ENCODE measurements at places on chromosomes 5 and 9.
A peak's percentile ranks its signal among the peaks of the same experiment; 100 is the strongest.

GRCh38 chr5:78757269-78758053 is 108.9 kb upstream of the LHFPL2 start:
- no peak for DNase-seq

DNA sequence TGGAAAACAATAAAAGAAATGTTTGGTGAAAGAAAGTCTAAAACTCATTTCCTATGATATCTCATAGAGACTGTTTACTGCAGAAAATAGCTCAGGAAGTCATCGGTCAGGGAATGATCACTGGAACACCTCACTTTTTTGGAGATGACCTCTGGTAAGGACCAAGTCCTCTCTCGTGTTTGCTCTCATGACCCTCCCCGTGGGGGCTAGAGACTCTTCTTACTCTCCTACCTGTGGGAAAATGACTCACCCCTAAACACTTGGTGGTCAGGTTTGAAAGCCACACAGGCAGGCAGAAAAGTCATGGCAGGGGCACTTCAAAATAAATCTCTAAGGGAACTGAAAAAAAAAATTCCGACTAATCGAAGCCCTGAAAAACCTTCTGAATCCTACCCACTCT is 48.2 kb downstream of the FAM240B start:
- no peak for DNase-seq

DNA sequence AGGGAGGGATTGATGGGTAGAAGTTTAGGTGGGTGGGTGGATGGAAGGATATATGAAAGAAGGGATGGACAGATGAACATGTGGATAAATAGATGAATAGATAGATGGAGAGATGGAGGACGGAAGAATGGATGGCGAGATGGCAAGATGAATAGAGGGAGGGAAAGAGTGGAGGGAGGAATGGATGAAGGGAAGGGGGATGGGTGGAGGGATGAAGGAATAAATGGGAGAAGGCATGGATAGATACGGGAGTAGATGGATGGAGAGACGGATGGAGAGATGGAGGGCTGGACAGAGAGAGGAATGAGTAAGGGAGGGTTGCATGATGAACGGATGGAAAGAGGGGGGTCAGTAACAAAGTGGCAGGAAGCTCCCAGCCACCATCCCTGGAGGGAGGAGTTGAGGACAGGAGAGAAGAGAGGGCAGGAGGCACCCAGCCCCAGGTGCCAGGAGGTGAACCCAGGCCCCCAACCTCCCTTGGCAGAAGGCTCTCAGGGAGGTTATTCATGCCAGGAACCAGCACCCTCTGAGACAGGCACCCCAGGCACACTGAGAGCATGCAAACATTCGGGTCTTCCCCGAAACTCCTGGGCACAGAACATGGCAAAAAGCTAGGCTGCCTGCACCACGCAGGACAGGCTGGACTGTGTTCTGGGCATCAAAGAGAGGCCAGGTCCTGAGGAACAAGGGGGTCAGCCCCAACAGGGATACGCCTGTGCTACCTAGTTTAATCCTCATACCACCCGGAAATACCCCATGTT is 9.1 kb downstream of the SARDH start:
- no peak for DNase-seq

GRCh38 chr5:7894439-7894838 is 25.5 kb downstream of the MTRR start:
- no peak for DNase-seq

GRCh38 chr5:180105827-180106312 is 34.3 kb upstream of the RNF130 start:
- DNase-seq, result no peak

DNA sequence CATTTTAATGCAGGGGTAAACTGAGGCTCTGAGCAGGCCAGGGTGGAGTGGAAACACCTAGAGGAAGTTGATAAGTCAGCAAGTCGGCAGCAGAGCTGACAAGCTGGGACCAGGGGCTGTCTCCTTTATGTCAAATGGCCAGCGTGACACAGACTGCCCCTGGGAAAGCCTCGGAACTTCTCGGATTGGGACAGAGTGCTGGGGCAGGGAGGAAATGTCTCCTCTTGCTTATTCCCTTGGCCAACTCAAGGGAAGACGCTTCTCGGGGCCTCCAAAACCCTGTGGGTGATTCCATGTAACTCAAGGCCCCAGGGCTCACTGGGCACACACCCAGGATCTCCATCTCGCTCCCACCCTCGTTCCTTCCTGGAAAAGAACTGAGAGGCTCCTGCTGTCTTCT is 25.4 kb upstream of the ANXA6 start:
- no peak for DNase-seq

DNA sequence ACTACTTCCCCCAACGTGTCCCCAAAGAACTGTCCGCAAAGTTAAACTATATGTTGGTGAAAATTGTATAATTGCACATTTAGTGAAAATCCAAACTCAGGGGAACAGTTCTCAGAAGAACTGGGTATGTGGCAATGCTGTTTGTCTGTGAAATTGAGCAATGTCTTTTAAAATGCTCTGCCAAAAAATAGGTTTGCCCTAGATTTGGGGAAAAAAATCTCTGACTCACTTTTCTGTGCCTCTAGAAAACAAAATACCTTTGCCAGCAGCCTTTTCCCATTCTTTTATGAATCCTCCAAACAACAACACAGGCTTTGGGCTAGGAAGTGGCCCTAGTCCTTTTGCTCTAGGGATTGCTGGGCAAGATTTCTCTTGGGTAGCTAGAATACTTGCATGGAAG is 37.4 kb upstream of the ZNF608 start:
- no peak for DNase-seq

DNA sequence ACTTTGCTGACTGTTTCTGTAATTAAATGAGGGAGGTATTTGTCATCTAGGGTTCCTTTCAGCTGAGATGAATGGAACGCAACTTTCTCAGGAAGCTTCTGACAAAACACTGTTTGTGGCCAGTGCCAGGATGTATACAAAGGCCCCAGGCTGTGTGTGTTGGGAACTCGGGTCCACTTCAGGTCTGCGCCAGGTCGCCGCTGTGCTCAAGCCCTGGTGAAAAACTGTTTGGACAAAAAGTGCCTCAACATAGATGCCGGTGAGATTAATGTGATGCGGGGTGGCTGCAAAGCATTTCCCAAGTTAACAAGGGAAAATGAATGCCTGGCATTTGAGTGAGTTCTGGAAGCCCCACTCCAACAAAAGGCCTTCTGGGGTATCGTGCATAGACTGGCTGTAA is 156.4 kb downstream of the GABBR2 start:
- no peak for DNase-seq

GRCh38 chr9:8890695-8891094 is 1091.1 kb upstream of the DMAC1 start:
- no peak for DNase-seq

DNA sequence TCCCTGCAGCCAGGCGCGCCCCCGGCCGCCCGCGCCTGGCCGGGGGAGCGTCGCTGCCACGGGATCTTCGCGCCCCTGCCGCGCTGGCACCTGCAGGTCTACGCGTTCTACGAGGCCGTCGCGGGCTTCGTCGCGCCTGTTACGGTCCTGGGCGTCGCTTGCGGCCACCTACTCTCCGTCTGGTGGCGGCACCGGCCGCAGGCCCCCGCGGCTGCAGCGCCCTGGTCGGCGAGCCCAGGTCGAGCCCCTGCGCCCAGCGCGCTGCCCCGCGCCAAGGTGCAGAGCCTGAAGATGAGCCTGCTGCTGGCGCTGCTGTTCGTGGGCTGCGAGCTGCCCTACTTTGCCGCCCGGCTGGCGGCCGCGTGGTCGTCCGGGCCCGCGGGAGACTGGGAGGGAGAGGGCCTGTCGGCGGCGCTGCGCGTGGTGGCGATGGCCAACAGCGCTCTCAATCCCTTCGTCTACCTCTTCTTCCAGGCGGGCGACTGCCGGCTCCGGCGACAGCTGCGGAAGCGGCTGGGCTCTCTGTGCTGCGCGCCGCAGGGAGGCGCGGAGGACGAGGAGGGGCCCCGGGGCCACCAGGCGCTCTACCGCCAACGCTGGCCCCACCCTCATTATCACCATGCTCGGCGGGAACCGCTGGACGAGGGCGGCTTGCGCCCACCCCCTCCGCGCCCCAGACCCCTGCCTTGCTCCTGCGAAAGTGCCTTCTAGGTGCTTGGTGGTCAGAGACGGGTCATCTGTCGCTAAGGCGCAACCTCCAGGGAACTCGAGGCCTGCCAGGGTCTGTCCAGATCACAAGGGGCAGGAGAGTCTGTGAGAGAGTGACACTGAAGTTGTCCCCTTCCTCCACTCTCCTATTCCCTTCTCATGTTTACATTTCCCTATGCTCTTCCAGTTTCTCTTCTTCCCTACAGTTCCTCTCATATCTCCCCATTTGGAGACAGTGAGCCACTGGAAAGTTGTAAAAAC is 1.3 kb downstream of the GPR150 start:
- peak; percentile 31 for DNase-seq

- no peak for DNase-seq
Measured at GRCh38 chr9:18129809-18130334, 344.1 kb upstream of the ADAMTSL1 start.

GRCh38 chr5:158055111-158055501 is 196.2 kb upstream of the CLINT1 start:
- DNase-seq, result no peak

- no peak for DNase-seq
Measured at GRCh38 chr9:70883056-70883455, 238.4 kb downstream of the TRPM3 start.

DNA sequence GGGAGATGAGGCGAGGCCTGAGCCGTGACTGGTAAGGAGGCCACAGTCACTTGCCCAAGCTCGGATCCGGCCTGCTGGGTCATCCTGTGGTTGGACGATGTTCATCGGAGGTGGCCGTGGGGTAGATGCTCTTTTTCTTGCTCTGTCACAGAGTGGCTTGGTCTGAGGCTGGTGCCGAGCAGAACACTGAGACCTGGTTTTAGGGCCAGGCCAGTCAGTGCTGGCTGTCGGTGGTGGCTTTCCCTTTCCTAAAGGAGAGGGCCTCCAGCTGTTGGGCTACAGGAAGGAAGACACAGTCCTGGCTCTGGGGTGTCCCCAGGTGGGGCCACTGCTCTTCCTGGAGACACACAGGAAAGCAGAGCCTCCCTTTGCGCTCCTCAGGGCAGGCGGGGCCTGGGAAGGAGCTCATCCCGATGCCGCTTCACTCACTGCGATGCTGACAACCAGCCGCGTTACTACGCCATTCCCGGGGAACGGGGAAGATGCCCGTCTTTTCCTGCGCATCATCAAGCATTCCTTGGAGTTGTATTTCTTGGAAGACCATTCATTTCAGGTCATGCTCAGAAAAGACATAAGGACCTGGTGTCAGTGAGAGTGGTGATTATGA is 254.8 kb upstream of the IRX4 start:
- no peak for DNase-seq

DNA sequence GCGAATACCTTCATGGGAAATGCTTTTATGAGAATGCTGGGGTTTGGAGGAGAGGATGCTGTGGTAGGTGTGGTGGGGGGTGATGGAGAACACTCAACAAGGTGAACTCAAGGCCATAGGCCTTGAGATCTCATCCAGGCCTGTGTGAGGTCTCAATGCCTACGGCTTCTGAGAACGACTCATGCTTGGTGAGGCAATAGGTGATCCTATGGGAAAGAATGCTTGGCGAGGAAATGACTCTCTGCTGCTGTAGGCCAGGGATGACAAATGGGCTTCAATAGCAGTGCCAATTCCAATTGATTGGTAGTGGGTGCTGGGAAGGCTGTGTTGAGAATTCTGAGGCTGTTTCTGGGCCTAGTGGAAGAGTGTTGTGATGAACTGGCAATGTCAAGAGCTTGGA is 280.2 kb upstream of the CLINT1 start:
- no peak for DNase-seq

DNA sequence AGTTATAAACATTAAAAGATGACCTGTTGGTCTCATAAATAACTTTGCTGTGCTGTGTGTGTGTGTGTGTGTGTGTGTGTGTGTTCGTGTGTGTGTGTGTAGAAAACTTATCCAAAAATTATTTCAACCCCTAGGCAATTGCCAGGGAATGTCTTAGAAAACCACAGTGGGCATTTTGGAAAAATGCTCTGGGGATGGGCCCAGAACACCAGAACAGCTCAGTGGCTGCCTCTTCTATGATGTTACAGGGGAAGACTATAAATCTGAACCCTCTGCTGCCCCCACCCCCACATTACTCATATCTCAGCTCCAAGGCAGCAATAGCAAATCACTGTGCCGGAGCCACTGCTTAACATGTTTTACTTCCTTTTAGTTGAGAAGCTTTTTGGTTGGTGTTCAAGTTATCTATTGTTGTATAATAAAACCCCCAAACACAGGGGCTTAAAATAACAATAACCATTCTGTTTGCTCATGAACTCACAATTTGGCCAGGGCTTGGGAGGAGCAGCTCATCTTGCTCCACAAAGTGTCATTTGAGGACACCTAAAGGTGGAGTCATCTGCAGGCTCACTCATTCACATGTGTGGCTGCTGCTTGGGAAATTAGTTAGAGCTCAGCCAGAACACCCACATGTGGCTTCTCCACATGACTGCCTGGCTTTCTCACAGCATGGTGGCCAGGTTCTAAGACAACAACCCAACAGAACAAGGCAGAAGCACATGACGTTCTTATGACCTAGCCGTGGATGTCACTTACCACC is 40.4 kb downstream of the ACTBL2 start:
- no peak for DNase-seq

GRCh38 chr9:80292231-80292630 is 720.5 kb downstream of the TLE4 start:
- no peak for DNase-seq

DNA sequence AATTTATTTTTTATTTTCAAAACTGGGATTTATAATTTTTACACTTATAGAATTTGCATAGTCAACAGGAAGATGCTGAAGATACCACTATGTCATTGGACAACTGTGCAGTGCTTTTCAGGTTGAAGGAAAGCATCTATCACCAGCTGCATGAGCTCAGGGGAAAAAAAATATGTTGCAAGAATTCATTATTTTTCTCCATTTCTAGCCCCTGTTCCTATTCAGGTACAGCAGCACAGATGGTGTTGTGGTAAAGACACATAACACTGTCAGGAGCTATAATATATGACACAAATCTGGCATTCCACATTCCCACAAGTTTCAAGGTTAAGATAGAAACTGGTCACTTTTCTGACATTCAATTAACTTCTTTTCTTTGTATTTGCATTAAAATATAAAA is 1088.6 kb downstream of the MAT2B start:
- DNase-seq, result no peak

DNA sequence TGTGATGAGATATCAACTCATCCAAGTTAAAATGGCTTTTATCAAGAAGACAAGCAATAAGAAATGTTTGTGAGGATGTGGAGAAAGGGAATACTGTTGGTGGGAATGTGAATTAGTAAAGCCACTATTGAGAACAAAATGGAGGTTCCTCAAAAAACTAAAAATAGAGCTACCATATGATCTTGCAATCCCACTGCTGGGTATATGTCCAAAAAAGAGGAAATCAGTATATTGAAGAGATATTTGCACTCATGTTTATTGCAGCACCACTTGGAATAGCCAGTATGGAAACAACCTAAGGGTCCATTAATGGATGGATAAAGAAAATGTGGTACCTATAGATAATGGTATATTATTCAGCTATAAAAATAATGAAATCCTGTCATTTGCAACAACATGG is 25.1 kb downstream of the PPIP5K2 start:
- DNase-seq, result no peak

All from effector memory CD8-positive, alpha-beta T cell (primary cell).